ENCODE measurements at places on chromosomes 6 and 20. TPM values are rescaled to one million over a fixed set of nuclear protein-coding genes. Genes with fewer than 3 reads are reported as not detected.

GRCh38 chr20:56278196-56278595 lies 29.7 kb downstream of the MC3R start:
- no peaks in the 10 kb centered on the region for H3K36me3 ChIP-seq
- no peaks in the 10 kb centered on the region for H3K27me3 ChIP-seq
- no peaks in the 10 kb centered on the region for H3K4me1 ChIP-seq
- H3K27ac ChIP-seq = no peak overlapping the region
- DNase-seq = no peak

GRCh38 chr6:50141100-50141499 lies 91.4 kb upstream of the DEFB112 start:
- DNase-seq = no peak
- H3K27me3 ChIP-seq = no peaks in the 10 kb centered on the region
- H3K4me1 ChIP-seq = no peaks in the 10 kb centered on the region
- H3K36me3 ChIP-seq = no peaks in the 10 kb centered on the region
- no peak overlapping the region for H3K27ac ChIP-seq
- H3K4me3 ChIP-seq = no peak overlapping the region

DNA sequence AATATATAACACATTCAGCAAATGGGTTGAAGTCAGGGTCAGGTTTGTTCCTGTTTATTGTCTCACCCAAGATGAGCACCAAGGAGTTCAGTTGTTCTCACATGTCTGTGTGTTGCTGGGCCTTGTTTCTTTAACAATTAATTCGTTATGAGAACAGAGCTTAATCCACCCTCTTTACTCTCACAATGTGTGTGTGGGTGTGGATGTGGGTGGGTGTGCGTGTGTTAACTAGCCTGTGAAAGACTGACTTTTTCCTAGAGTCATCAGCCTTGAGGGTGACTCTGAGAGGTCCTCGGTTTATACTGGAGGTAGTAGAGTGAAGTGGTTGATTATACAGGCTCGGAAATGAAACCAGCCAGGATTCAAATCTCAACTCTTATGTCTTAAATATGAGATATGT lies 672.1 kb downstream of the MAFB start:
- H3K36me3 ChIP-seq = no peaks in the 10 kb centered on the region
- DNase-seq = no peak
- H3K27me3 ChIP-seq = no peaks in the 10 kb centered on the region
- peak overlapping the region; percentile 57 for H3K27ac ChIP-seq

The SIRPA gene
- total RNA-seq = 9.3 TPM

DNA sequence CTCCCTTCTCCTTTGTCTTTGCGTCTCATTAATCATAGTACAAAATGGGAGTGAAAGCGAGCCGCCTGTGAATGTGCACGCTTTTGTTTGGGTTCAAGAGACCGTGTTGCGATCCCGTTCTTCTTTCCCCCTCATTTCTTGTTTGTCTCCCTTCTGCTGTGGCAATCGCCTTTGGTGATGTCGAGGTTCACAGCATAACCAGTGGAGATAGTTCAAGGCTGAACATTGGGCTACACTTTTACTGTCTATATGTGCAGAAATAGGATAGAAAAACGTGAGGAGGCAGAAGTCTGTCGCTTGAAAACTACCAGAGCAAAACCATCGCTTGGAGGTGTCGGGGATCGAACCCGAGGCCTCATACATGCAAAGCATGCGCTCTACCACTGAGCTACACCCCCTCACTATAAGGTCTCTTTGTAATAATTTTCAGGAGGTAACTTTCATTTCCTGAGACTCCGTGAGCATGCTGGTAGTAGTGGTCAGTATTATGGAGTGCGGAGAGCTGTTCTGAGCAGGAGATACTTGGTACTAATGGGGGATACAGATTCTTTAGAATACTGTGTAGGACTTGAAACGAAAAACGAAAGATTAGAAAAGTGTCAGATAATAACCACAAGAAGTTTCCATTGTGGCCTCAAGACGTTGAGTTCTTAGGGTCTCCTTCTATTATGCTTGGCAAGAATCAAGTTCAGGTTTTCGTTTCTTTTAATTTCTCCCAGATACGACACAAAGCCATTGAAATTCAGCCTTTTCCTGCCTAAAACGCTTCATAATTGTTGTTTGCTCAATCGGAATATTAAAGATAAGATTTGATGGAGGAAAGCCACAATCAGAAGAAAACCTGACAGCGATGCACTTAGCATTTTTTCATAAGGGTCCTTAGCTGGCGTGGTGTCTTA lies 106.6 kb downstream of the TRIM27 start:
- H3K4me1 ChIP-seq = no peaks in the 10 kb centered on the region
- DNase-seq = no peak
- H3K27ac ChIP-seq = no peak overlapping the region
- no peak overlapping the region for H3K4me3 ChIP-seq
- peaks cover 55% of the 10 kb centered on the region for H3K27me3 ChIP-seq
- no peaks in the 10 kb centered on the region for H3K36me3 ChIP-seq
